ENCODE measurements at places on chromosomes 7 and 10. TPM values are rescaled to one million over a fixed set of nuclear protein-coding genes. Genes with fewer than 3 reads are reported as not detected.

The TEX36 gene
- not detected for total RNA-seq

The USP6NL gene
- total RNA-seq, result 19.8 TPM

The PAPOLB gene
- not detected for total RNA-seq

The PLEKHS1 gene
- total RNA-seq, result 0.15 TPM

GRCh38 chr7:29401769-29402168 is 161.9 kb upstream of the PRR15 start:
- no peak overlapping the region for H3K27ac ChIP-seq
- no peaks in the 10 kb centered on the region for H3K4me1 ChIP-seq
- DNase-seq, result no peak
- no peak overlapping the region for H3K4me3 ChIP-seq
- H3K36me3 ChIP-seq, result no peaks in the 10 kb centered on the region

- H3K27me3 ChIP-seq, result no peaks in the 10 kb centered on the region
- H3K4me1 ChIP-seq, result no peaks in the 10 kb centered on the region
- no peak overlapping the region for H3K4me3 ChIP-seq
- H3K36me3 ChIP-seq, result no peaks in the 10 kb centered on the region
- H3K27ac ChIP-seq, result no peak overlapping the region
These were observed 126.7 kb upstream of the ZNF32 start for GRCh38 chr10:43775384-43775783.

DNA sequence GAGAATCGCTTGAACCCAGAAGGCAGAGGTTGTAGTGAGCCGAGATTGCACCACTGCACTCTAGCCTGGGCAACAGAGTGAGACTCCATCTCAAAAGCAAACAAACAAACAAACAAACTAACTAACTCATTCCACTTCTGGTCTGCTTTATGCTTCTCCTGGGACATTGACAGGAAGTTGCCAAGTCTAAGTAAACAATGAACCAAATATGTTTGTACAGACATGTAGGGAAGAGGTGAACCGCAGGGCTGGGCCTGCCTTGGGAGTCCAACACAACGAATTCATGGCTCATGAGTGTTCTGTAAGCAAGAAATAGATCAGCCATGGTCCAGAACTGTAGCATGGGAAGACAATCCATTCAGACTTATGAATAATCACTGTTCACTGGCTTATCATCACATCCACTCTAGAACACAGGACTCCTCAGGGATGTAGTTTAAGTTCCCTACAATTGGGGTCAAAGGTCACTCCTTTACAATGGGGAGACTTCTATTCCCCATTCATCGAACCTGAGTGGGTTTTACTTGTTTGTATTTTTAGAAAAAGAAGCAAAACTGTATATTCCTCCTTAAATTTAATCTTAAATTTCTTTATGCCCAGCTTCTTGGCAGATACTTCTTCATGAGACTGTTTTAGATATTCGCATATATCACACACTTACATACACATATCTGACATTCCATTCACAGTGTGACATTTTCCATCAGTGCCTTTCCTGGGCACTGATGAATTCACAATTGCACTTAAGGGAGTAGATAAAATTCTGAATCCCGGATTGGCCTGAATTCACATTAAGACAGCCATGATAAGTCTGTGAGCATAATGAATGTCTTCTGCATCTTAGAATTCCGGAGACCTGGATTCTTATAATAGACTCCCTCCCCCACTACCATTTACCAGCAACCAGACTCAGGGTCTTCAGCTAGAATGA is 159.1 kb upstream of the EEPD1 start:
- H3K36me3 ChIP-seq, result no peaks in the 10 kb centered on the region
- H3K27ac ChIP-seq, result no peak overlapping the region
- H3K4me1 ChIP-seq, result peaks cover 2% of the 10 kb centered on the region
- no peaks in the 10 kb centered on the region for H3K27me3 ChIP-seq
- no peak for DNase-seq
- no peak overlapping the region for H3K4me3 ChIP-seq

- no peak overlapping the region for H3K4me3 ChIP-seq
- H3K27ac ChIP-seq, result no peak overlapping the region
These were observed 2.3 kb upstream of the CHN2 start for GRCh38 chr7:29192323-29192722.

DNA sequence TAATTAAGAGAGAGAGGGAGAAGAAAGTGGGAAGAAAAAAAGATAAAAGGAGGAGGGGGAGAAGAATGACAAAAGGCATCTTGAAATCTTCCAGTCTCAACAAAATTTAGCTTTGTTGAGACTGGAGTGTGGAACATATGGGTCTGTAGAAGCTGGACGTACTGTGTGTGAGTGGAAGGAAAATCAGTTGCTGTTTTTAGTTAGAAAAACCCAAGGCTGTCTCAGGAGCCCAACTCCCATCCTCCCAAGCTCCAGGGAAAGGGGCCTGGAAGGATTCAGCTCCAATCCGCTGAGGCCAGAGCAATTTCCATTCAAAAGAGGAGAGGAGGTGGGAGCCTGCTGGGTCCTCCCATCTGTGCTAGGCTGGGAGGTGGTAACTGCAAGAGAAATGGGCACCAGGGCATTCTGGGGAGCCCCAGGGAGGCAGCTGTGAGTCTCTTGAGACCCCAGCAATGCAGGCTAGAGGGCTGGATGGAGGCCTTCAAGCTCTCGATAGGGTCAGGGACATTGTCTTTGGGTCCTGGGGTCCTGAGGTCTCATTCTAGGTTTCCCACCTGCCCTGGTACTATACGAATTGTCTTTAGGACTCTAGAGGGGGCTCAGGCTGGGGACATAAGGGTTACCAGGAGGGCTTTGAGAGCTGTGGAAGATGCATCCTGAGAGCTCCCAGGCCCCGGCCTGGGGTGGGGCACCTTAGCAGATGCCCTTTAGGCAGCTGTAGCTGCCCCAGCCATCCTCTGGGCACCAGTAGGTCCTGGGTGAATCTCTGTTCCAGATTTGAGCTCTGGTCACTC is 21.4 kb downstream of the ADCYAP1R1 start:
- no peaks in the 10 kb centered on the region for H3K36me3 ChIP-seq
- no peak overlapping the region for H3K4me3 ChIP-seq
- no peak for DNase-seq
- no peaks in the 10 kb centered on the region for H3K4me1 ChIP-seq
- H3K27ac ChIP-seq, result no peak overlapping the region

DNA sequence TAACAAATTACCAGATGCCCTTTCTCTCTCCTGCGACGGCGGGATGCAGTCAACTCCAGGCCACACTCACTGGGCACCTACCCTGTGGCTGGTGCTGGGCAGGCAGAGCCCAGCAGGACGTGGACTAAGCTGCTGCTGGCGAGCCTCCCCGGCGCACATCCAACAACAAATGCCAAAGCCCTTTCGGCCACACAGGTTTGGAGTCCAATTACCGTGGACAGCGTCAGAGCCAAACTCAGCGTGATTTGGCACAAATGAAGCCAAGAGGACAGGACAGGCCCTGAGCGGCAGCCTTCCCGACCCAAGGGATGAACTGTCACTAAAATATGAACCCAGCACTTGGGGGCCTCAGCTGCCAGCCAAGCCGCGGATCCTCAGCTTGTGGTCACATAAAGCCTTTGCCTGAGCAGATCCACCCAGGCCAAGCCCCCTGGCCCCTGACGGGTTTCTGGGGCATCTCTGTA is 28.4 kb downstream of the DAGLB start:
- no peaks in the 10 kb centered on the region for H3K4me1 ChIP-seq
- no peak for DNase-seq
- no peak overlapping the region for H3K27ac ChIP-seq
- H3K36me3 ChIP-seq, result no peaks in the 10 kb centered on the region

DNA sequence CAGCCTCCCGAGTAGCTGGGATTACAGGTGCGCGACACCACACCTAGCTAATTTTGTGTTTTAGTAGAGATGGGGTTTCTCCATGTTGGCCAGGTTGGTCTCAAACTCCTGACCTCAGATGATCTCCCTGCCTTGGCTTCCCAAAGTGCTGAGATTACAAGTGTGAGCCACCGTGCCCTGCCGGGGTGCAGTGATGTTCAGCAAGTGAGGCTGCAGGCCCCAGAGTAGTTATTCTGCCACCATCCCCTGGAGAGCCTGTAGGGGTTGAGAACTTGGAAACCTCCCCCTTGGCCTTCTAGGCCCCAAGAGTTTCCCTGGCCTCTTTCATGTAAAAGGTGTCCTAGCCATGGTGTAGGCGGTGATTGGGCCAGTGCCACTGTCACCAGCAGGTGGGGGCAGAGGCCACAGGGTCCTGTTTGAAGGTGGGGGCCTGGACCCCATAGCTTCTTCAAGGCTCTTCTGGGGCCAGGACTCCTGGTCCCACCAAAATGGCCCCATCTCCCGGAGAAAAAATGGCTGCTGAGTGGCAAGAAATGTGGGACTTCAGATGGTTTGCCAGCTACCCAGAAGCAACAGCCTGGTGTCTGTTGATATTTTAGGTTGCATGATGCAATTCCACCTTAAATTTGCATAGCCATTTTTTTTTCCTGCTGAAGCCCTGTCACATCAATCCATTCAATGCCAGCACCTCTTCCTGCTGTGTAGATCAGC is 25.5 kb upstream of the INMT start:
- H3K27ac ChIP-seq, result no peak overlapping the region
- no peaks in the 10 kb centered on the region for H3K36me3 ChIP-seq
- DNase-seq, result no peak
- H3K4me1 ChIP-seq, result no peaks in the 10 kb centered on the region
- H3K27me3 ChIP-seq, result no peaks in the 10 kb centered on the region

DNA sequence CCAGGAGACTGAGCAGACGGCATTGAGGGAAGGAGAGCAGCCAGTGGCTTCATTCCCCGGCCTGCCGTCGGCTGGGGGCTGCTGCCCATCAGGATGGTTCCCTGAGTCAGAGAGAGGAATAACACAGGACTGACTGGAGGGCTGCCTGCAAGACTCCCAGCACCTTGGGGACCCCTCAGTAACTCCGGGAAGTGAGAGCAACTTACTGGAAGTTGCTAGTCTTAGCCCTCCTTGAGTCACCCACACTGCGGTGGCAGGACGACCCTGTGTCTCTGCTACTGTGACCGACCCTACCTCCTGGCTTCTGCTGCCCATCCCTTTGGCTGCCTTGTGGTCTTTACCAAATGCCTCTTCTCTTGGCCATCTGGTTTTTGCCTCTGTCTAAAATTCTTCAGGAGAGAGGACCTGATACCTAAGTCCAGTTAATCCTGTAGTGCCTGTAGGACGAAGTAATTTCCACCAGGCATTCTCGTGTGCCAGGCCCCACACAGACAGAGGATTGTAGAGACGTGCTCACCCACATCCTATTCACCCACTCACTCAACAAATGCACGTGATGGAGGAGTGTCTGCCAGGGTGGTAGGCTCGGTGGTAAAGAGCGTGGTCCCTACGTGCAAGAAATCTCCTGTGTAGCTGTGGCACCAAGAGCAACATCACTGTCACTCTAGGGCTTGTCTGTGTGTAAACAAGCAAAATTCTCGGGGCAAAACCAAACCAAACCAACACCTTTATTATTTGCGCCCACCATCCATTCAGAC is 156.5 kb downstream of the PRKCQ start:
- no peak for DNase-seq
- no peak overlapping the region for H3K4me3 ChIP-seq
- no peaks in the 10 kb centered on the region for H3K27me3 ChIP-seq
- H3K27ac ChIP-seq, result no peak overlapping the region

- no peak overlapping the region for H3K27ac ChIP-seq
- no peaks in the 10 kb centered on the region for H3K27me3 ChIP-seq
- no peak for DNase-seq
- no peaks in the 10 kb centered on the region for H3K36me3 ChIP-seq
- H3K4me1 ChIP-seq, result no peaks in the 10 kb centered on the region
These were observed 43.9 kb upstream of the PDZD8 start for GRCh38 chr10:117419159-117419558.

DNA sequence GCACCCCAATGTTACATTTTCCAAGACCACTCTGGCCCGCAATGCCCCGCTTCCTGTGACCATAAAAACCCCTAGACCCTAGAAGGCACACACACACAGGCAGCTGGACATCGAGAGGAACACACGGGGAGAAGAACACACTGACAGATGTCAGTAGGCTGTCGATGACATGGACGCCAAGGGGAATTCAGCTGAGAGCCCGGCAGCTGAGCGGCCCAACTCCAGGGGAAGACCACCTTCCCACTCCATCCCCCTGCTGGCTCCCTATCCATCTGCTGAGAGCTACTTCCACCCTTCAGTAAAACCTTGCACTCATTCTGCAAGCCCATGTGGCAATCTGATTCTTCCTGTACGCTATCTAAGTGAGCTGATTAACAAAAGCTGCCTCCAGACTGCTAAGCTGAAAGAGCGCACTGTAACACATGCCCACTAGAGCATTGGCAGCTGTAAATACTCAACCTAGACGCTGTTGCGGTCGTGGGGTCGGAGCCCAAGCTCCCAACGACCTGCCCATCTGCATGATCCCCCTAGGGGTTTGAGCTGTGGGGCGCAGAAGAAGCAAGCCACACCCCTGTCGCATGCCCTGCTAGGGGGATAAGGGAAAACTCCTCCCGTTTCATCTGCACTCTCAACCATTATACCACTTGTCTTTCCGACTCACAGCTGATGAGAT is 843.6 kb upstream of the POT1 start:
- H3K27ac ChIP-seq, result no peak overlapping the region
- H3K4me1 ChIP-seq, result no peaks in the 10 kb centered on the region
- no peak overlapping the region for H3K4me3 ChIP-seq
- H3K27me3 ChIP-seq, result no peaks in the 10 kb centered on the region
- no peaks in the 10 kb centered on the region for H3K36me3 ChIP-seq

- DNase-seq, result no peak
- H3K36me3 ChIP-seq, result no peaks in the 10 kb centered on the region
- H3K27me3 ChIP-seq, result no peaks in the 10 kb centered on the region
These were observed 84.8 kb upstream of the LRGUK start for GRCh38 chr7:134042307-134042706.

DNA sequence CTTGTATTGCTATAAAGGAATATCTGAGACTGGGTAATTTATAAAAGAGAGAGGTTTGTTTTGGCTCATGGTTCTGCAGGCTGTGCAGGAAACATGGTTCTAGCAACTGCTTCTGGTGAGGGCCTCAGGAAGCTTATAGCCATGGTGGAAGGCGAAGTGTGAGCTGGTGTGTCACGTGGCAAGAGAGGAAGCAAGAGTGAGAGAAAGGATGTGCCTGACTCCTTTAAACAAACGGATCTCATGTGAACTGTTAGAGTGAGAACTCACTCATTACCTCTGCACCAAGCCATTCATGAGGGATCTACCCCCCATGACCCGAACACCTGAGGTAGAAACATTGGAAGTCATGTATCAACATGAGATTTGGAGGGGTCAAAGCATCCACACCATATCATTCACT is 7.7 kb upstream of the ITPRIP start:
- no peak overlapping the region for H3K4me3 ChIP-seq
- H3K27me3 ChIP-seq, result no peaks in the 10 kb centered on the region
- H3K4me1 ChIP-seq, result no peaks in the 10 kb centered on the region

GRCh38 chr7:90345595-90346335 is 751 bp upstream of the GTPBP10 start:
- peak overlapping the region; percentile 56 for H3K4me3 ChIP-seq
- peaks cover 4% of the 10 kb centered on the region for H3K4me1 ChIP-seq
- H3K36me3 ChIP-seq, result no peaks in the 10 kb centered on the region
- no peak for DNase-seq
- no peak overlapping the region for H3K27ac ChIP-seq

- H3K27ac ChIP-seq, result no peak overlapping the region
- no peak overlapping the region for H3K4me3 ChIP-seq
- no peaks in the 10 kb centered on the region for H3K36me3 ChIP-seq
- no peaks in the 10 kb centered on the region for H3K4me1 ChIP-seq
- no peak for DNase-seq
These were observed 26.8 kb upstream of the FGL2 start for GRCh38 chr7:77226357-77226839.

Data from ovary (tissue), 10 donors.